ENCODE measurements at places on chromosomes 6 and 20.

DNA sequence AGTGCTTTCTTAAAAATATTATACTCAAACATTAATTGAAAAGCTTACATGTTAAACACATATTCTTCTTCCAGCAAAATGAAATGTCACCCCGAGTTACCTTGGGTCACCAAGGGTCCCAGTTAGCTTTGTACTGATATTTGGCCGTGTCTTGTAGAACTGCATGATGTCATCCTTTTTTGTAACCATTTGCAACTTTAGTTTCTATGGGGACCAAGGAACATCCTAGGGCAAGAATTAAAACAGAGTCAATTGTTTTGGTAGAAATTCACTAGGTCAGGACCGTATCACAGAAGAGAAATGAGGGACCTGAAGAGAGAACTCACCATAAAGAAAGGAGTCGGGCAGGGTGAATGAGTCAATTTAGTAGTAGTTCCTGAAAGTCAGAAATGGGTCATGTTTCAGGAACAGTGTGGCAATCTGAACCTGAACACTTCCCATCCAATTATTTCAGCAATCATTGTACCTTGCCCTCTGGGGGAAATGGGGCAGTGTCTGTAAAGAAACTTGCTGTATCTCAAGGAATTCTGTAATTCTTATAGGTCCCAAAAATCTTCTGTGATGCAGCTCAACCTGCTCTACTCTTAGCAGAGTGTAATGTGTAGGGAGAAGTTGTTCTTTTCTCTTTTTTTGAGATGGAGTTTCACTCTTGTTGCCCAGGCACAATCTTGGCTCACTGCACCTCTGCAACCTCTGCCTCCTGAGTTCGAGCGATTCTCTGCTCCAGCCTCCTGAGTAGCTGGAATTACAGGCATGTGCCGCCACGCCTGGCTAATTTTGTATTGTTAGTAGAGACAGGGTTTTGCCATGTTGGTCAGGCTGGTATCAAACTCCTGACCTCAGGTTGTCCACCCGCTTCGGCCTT, 5.3 kb upstream of the AKAP7 start:
- DNase-seq = no peak

DNA sequence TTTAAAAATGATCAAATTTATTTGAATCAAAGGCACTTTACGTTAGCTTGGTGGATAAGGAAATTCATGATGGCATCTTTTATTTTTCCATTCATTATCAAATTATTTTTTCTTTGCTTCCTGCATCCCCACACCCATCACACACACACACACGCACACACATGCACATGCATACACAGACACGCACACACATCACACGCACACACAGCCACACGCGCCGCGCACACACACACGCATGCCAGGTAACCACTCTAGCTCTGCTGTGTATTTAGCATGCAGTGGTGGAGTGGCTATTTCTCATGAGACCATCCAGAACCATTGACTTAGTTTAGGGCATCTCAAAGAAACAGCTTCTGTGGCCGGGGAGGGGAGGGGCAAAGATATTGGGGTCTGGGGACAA, 47.0 kb downstream of the GNAS start:
- no peak for DNase-seq

GRCh38 chr20:38126146-38126921, 38.7 kb downstream of the TGM2 start:
- no peak for DNase-seq

DNA sequence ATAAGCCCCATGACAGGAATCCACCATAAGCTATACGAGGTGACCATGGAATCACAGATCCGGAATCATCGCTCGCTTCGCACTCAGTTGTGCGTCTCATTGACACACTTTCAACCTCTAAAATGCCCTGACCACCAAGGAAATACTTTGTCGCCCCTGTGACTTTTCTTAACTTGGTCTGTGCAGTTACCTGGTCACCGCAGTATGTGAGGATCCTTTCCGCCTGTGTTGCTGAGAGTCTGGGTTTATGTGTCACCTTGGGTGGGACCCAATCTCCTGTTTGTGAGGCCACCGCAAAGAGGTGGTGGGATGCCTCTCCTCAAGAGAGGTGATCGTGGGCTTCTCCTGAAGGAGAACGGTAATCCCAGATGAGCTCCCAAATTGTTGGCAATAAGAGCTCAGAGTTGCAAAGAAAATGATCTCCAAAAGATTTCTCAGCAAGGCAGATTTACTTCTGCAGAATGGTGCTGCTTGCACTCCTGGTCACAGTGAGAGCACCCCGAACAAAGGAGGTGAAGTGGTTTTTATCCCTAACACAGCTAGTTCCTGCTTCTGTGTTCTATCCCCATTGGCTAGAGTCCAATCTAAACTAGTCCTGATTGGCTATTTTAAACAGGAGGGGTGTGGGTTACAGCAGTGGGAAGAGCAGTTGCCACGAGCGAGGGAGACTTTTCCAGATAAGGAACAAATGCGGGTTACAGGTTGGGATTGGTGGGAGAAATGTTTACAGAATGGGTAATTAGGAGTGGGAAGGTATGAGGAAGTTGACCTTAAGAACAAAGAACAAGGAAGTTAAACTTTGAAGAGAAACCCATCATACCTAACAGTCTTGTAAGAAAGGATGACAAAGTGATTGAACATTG, 9.1 kb upstream of the ZNFX1 start:
- DNase-seq = no peak

DNA sequence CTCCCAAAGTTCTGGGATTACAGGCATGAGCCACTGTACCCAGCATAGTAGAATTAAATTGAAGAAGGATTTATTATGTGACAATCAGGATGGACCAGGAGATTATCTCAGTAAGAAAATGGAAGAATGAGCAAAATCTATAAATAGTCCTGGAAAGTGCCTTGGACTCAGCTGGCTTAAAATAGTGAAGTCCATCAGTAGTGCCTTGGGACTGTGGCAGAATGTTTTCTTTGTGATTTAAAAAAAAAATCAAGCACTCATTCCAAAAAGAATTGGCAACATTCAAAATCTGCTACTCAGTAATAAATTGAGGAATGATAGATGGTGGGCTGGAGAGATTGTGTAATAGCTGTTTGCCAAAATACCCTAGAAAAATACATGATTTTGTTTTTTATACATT, 37.0 kb upstream of the MAS1 start:
- DNase-seq = no peak

GRCh38 chr6:81126150-81126549, 626.3 kb downstream of the TENT5A start:
- no peak for DNase-seq

- DNase-seq = no peak
Measured at GRCh38 chr6:140541288-140541687, 1166.8 kb upstream of the CITED2 start.

All from NCI-H2081 (cell line).